Left lung (tissue), 14 donors: ENCODE measurements at places on chromosomes 4 and X. TPM values are rescaled to one million over a fixed set of nuclear protein-coding genes. Genes with fewer than 3 reads are reported as not detected.

The ANXA10 gene
- total RNA-seq = 0.63 TPM

GRCh38 chrX:148913971-148914370, 413.6 kb downstream of the AFF2 start:
- no peak overlapping the region for H3K4me3 ChIP-seq
- no peak for DNase-seq
- H3K36me3 ChIP-seq = no peaks in the 10 kb centered on the region
- no peaks in the 10 kb centered on the region for H3K4me1 ChIP-seq

- no peak for DNase-seq
- H3K36me3 ChIP-seq = no peaks in the 10 kb centered on the region
- H3K27ac ChIP-seq = no peak overlapping the region
- H3K27me3 ChIP-seq = no peaks in the 10 kb centered on the region
- H3K4me3 ChIP-seq = no peak overlapping the region
- H3K4me1 ChIP-seq = no peaks in the 10 kb centered on the region
Observed at GRCh38 chr4:87405211-87405820, 14.3 kb upstream of the HSD17B11 start.

GRCh38 chrX:39459952-39460351, 637.8 kb downstream of the BCOR start:
- H3K4me3 ChIP-seq = no peak overlapping the region
- no peaks in the 10 kb centered on the region for H3K27me3 ChIP-seq
- H3K4me1 ChIP-seq = no peaks in the 10 kb centered on the region
- no peak for DNase-seq
- H3K36me3 ChIP-seq = no peaks in the 10 kb centered on the region

The CT47C1 gene
- total RNA-seq = not detected

The PPP2R2C gene
- total RNA-seq = 0.35 TPM

The ARAF gene
- total RNA-seq = 92.7 TPM

DNA sequence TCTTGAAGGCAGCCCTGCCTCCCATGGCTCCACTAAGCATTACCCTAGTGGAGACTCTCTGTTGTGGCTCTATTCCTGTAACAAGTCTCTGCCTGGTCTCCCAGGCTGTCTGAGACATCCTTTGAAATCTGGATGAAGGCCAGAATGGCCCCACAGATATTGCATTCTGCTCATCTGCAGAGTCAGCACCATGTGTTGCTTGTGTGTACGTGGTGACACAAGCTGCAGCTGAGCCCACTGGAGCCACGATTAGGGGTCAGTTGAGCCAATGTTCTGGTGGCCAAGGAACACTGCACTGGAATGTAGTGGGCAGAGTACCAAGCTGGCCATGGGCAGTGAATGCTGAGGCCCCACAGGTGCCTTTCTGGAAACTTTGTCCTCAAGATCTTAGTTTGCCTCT, 29.2 kb downstream of the GRID2 start:
- H3K36me3 ChIP-seq = no peaks in the 10 kb centered on the region
- no peak overlapping the region for H3K27ac ChIP-seq
- no peak overlapping the region for H3K4me3 ChIP-seq

DNA sequence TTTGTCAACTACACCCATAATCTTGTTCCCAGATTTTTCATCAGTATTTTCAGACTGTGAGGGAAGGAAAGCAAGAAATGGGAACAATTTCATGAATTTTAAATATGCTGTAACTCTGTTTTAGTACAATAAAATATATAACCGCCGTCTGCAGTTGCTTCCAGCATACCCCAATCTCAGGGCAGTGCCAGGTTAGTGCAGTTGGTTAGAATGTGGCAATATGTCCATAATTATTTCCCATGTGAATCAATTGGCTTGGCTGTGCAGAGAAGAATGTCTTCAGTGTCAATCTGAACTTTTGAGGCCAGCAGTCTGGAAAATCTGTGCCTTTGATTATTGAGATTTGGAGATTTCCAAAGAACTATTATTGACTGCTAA, 5.0 kb upstream of the MMAA start:
- no peak overlapping the region for H3K4me3 ChIP-seq
- H3K36me3 ChIP-seq = no peaks in the 10 kb centered on the region
- H3K27ac ChIP-seq = no peak overlapping the region
- H3K4me1 ChIP-seq = peaks cover 18% of the 10 kb centered on the region

The USP17L12 gene
- total RNA-seq = not detected

The TCP11X2 gene
- not detected for total RNA-seq

The NEUROG2 gene
- not detected for total RNA-seq

The GLRB gene
- 4.0 TPM for total RNA-seq
